CD4-positive, alpha-beta T cell treated with Interleukin-6 for 4 hours (primary cell): ENCODE measurements at places on chromosomes 1 and 21.

DNA sequence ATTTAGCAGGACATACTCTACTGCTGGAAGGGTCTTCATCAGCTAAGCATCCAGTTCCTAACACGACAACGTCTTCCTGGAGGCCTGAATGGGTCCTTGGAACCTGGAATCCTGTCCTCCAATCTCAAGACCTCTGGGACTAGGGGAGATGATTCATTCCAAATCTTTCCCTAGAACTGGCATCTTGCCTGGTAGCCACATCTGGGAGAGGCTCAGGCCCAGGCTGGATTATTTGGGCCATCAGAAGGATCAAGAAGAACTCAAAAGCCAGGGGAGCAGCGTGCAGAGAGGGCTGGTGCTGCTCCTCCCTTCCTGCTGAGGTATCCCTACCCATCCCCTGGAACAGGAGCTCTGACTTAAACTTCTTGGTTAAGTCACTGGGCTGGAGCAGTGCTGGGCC lies 2.8 kb upstream of the PHLDA3 start:
- DNase-seq: no peak

GRCh38 chr1:185835191-185835590 lies 101.0 kb downstream of the HMCN1 start:
- DNase-seq: no peak

- no peak for DNase-seq
Observed at GRCh38 chr1:54596756-54597155, 26.6 kb downstream of the FAM151A start.

GRCh38 chr1:204560590-204561150 lies 44.5 kb downstream of the MDM4 start:
- DNase-seq: no peak

DNA sequence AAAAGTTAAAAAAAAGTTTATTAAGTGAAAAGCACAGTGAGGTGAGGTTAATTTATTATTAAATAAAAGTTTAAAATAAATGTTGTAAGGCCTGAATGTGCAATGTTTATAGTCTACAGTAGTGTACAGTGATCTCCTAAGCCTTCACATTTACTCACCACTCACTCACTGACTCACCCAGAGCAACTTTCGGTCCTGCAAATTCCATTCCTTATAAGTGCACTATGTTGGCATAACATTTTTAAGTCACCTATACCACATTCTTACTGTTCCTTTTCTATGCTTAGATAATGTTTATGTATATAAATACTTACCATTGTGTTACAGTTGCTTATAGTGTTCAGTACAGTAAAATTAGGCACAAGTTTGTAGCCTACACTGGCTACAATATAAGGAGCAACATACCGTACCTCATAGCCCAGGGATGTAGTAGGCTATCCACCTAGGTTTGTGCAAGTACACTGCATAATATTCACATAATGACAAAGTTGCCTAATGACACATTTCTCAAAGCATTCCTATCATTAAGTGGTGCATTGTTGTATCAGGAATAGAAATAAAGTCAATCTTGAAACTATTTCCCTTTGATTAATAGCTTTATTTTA lies 426.5 kb upstream of the BRINP3 start:
- no peak for DNase-seq

DNA sequence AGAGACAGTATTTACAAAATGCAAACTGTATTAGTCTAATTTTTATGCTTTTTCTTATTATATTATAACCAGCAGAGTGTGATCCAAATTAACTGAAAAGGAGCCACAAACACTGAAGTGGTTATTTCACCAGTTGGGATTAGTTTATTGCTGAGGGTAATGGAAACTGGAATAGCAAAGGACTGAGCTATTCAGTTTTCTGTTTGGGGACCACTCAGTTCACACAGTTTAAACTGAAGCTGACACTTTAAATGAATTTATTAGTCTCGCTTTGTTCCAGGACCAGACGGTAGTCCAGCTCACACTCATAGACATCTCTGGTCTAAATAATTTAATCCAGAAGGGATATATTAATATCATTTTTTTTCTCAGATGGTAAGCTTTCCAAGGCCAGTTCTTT lies 410.7 kb downstream of the LTN1 start:
- DNase-seq: no peak

- DNase-seq: peak; percentile 72
Observed at GRCh38 chr1:167489571-167490340, 28.6 kb downstream of the CD247 start.

GRCh38 chr1:101178688-101179491 lies 57.9 kb upstream of the S1PR1 start:
- DNase-seq: peak; percentile 29

GRCh38 chr1:111270771-111271463 lies 19.7 kb upstream of the CHIA start:
- DNase-seq: peak; percentile 30

GRCh38 chr21:29670228-29670627 lies 269.6 kb downstream of the GRIK1 start:
- no peak for DNase-seq
